ENCODE measurements at places on chromosomes 2 and 18.

GRCh38 chr2:19360266-19360965 is 2.0 kb upstream of the OSR1 start:
- no peak for DNase-seq

- DNase-seq: no peak
Observed at GRCh38 chr2:205017381-205017780, 472.1 kb downstream of the PARD3B start.

DNA sequence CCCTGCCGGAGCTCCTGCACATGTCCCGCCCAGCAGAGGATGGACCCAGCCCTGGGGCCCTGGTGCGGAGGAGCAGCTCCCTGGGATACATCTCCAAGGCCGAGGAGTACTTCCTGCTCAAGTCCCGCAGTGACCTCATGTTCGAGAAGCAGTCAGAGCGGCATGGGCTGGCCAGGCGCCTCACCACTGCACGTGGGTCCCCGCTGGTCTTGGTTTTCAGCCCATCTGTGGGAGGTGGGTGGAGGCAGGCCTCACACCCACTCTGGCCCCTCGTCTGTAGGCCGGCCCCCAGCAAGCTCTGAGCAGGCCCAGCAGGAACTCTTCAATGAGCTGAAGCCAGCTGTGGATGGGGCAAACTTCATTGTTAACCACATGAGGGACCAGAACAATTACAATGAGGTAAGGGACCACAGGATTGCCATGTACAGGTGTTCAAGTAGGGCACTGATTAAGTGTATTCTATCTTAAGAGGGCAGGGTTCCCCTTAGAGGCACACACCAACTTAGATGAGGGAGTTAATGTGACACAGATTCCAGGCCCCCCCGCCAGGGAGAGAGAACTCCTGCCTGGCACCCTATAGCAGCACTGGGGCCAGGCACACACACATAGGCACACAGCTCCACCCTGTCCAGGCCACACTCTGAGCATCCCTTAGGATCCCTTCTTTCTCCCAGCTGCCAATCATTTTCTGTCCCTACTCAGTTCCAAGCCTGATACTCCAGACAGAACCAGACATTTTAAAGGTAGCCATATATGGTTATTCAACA is 5.4 kb upstream of the CHRNG start:
- DNase-seq: peak; percentile 13

- DNase-seq: no peak
Observed at GRCh38 chr2:110713513-110714362, 18.6 kb upstream of the ACOXL start.

DNA sequence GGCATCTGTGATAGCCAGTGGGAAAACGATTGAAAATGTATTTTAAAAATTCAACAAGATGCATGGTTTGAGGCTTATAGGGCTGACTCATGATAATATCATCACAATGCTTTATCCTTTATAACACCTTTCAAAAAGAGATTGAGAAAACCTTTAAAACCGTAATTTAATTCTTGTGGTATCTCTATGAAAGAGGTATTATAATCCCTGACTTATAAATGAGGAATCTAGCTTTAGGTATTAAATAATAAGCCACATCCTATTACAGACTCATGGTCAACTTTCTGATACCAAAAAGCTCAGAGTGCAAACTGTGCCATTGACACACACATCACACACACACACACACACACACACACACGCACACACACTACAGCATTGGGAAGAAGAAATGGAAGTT is 134.6 kb upstream of the RAB12 start:
- no peak for DNase-seq

GRCh38 chr2:210899131-210899530 is 342.7 kb downstream of the CPS1 start:
- DNase-seq: no peak

- DNase-seq: no peak
Observed at GRCh38 chr18:21040466-21040865, 71.1 kb downstream of the ROCK1 start.

- no peak for DNase-seq
Observed at GRCh38 chr2:128631698-128632500, 313.2 kb upstream of the HS6ST1 start.

GRCh38 chr18:70072678-70073077 is 125.0 kb upstream of the CD226 start:
- peak; percentile 50 for DNase-seq

- no peak for DNase-seq
Observed at GRCh38 chr2:186497928-186498327, 11.9 kb downstream of the ZC3H15 start.

DNA sequence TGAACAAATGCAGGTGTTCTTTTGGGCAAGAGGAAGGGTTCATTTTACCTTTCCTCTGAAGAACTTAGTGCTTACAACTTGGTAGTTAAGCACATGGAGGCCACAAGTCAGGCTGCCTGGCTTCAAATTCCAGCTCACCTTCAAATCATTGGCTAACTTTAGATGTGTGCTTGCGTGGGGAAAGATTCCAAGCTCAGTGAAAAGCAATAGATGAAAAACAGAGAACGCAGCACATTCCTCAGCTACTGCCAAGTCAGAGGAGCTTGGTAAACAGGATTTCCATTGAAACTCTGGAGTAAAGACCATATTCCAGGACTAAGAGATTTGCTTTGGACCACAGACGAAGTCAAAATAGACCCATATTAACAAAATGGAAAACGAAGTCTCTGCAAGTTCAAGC is 96.3 kb upstream of the ASB18 start:
- no peak for DNase-seq
